ENCODE measurements at places on chromosomes 1 and 21.

DNA sequence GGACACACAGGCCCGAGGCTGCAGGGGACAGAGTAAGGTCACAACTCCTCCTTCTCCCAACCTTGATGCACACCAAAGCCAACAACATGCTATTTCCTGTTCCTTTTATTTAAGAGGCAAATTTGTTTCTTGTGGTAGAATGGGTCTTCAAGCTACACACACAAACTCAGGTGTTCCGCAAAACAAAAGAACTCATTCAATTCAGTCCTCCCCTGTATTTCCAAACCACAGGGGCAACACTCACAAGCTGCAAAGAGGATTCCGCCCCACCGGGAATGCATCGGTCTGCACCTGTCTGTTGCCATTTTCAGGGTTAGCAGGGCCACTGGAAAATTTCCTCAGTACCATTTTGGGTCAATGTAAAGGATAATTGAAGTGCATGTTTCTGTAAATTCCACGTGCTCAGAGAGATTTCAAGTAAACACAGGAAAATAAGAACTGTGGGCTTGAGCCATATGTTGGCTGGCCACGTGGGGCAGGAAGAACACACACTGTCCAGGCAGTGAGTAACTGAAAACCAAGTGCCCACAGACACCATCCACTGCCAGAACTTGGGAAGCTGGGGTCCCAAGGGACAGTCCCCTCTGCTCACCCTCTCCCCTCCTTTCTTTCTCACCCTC, 145.2 kb upstream of the ERG start:
- DNase-seq: no peak

DNA sequence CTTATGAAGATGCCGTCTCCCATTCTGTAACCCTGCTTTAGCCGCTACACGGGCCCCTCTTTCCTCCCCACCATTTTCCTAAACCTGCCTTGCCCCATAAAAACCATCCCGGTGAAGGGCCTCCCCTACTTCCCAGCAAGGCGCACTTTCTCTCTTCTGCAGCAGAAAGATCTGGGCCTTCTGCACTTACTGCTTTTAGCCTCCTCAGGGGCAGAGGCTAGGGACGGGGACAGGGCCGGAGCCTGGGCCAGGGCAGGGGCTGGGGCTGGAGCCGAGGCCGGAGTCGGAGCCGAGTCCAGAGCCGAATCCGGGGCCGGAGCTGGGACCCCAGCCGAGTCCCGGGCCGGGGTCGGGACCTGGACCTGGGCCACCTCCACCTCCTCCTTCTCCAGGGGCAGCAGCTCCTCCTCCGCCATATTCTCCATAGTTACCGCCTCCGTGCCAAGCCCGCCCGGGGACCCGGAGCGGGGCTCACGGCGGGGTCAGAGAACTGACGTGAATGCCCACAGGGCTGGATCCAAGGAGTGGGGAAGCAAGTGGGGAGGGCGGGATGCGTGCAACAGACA, 382 bp downstream of the TRMT1L start:
- no peak for DNase-seq

GRCh38 chr1:234408757-234409156, 35.5 kb downstream of the COA6 start:
- no peak for DNase-seq

DNA sequence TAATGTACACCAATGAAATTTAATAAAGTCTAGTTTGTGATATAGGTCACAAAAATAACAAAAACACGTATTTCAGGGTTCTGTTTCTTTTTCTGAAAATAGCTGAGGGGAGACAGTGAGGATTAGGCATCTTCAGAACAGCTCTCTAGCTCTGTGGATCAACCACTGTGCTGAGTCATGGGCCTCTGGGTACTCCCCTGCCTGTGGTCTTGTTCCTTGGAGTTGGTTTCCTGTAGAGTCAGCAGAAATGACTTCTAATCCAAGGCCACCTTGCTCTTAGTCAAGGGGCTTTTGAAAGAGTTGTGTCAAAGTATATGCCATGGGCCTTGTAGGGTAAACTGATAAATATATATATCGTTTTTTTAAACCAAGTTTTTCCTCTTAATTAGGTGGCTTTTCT, 141.8 kb upstream of the ZRANB2 start:
- no peak for DNase-seq

- DNase-seq: no peak
Observed at GRCh38 chr1:223774134-223774814, 61.9 kb downstream of the CAPN2 start.

GRCh38 chr1:119865627-119866026, 30.7 kb downstream of the ADAM30 start:
- DNase-seq: no peak

DNA sequence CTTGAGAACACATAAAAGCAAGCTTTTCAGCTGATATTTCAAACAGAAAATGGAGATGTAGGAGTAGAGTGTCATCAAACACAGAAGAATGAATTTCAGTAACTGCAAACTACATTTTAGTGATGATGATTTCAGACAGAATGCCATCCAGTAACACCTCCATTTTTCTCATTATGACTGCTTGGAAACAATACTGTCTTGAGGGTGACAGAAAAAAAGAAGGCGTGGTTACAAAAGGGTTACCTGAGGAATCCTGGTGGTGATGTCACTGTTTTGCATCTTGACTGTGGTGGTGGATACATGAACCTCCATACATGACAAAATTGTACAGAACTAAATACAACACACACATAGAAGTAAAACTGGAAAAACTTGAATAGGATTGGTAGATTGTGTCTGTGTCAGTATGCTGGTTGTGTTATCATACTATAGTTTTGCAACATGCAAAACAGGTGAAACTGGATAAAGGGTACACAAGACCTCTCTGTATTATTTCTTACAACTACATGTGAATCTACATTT, 375.9 kb downstream of the PTBP2 start:
- DNase-seq: no peak

GRCh38 chr1:160800645-160801408, 4.9 kb downstream of the LY9 start:
- DNase-seq: no peak

DNA sequence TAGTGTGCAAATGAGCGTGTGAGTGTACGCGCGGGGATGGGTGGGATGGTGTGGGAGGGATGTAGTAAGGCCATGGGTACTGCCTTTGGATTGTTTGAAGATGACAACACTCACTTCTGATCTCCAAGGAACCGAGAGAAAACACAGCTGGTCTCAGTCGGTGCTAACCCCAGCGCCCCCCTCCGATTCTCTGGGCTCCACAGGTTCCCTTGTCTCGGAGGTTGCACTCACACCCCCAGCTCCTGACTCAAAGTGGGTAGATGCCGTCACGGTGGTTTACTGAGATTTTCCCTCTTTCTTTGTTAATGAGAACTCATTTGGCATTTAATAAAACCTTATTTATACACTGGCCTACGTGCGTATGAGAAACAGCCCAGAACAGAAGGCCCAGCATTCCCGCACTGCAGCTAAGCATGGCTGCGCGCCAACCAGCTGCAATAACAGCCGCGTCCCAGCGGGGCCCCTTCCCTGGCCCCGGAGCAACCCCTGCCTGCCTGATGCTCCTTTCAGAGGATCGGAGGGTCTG, 25.8 kb downstream of the ABCA4 start:
- DNase-seq: peak; percentile 88

GRCh38 chr1:153598309-153599172, 14.4 kb downstream of the S100A16 start:
- DNase-seq: no peak

DNA sequence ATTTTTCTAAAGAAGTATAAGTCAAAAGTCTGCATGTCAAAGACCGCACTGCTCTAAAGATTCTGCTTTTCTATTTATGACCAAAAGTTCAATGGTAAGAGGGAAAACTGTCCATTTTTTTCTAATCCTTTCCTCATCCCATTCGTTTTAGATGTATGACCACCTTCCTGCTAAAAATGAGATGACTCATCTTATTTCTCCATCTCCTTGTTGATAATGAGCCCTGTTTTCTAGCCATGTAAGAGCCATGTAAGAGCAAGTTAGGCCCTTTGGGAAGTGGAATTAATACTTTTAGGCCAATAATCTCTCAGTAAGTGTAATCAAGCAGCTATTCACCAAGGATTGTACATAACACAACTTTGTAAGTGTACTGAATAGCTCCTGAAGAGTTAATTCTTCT, 475.6 kb upstream of the B3GALT2 start:
- no peak for DNase-seq

DNA sequence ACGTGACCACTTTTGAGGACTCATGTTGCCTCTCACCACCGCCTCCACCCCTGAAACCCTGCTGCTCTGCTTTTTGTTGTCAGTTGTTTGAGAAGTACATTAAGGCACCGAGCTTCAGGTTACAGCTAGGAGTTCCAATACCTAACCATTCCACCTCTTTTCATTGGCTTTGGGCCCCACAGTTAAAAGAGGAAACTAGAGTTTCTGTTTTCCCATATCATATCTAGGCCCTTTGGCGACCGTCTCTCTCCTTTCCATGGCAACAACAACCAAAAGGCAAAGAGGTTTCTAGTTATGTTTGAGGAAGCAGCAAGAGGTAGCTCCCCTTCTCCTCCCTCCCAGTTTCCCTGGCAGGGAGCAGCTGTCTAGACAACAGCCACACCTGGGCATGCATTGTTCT, 5.9 kb downstream of the ANKRD35 start:
- DNase-seq: no peak

DNA sequence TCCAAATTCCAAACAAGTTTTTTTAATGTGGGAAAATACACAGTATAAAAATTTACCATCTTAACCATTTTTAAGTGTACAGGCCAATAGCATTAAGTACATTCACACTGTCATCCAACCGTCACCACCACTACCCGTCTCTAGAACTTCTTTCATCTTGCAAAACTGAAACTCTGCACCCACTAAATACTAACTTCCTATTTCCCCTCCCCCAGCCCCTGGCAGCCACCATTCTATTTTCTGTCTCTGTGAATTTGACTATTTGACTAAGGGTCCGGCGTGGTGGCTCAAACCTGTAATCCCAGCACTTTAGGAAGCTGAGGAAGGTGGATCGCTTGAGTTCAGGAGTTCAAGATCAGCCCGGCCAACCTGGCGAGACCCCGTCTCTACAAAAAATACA, 36.1 kb downstream of the CLSTN1 start:
- no peak for DNase-seq

DNA sequence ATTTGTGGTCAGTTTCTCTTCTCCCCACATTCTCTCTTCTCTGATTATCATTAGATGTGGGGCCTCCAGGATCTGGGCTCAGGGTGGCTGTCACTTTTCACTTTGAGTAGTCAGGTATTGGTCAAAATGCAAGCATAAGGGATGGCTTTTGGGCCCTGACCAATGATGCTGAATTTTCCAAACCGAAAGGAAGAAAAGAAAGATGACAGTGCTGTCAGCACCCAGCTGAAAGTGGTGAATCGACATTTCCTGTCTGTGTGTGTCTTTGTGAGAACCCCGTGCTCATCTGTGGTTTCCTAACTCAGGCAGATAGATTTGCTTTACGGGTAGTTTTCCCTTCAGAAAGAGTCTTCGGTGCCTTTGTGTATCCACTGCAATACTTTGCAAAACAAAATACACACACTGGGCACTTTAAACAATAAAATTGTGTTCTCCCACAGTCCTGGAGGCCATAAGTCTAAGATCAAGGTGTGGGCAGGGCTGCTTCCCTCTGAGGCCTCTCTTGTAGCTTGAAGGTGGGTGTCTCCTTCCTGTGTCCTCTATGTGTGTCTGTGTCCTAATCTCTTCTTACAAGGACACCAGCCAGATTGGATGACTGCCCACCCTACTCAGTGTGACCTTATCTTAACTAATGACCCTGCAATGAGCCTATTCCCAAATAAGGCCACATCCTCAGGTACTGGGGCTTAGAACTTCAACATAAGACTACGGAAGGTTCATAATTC, 274.8 kb upstream of the AJAP1 start:
- DNase-seq: no peak

DNA sequence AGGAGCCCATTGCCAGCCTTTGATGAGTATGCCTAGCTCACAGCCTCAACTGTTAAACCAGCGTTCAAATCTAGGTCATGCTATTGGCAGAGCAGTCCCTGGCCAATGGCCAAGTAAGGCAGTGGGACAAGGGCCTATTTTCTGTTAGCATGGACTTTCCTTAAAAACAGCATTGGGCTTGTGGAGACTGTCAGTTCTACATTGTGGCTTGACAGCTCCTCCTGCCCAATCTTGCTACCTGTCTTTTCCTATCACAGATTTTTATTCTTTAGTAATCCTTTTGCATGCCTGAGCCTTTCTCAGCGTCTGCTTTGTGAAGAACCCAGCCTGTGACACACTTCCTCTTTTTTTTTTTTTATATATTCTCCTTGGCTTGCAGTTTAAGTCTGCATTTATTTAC, 56.4 kb downstream of the DIP2A start:
- DNase-seq: no peak

GRCh38 chr1:81517987-81518386, 282.7 kb upstream of the ADGRL2 start:
- no peak for DNase-seq
